EH (cell line): ENCODE measurements at places on chromosomes 1 and 21.

DNA sequence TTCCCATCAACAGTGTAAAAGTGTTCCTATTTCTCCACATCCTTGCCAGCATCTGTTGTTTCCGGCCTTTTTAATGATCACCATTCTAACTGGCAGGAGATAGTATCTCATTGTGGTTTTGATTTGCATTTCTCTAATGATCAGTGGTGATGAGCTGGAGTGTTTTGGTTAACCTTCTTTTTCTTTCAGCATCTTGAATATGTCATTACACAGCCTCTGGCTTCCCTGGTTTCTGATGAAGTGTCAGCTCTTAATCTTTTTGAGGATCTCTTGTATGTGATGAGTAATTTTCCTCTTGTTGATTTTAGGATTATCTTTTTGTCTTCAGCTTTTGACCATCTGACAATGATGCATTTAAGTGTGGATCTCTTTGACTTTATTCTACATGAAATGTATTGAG is 133.2 kb upstream of the GRIK3 start:
- no peak for DNase-seq

- peak; percentile 30 for DNase-seq
Measured at GRCh38 chr1:77385551-77385950, 103.7 kb downstream of the AK5 start.

DNA sequence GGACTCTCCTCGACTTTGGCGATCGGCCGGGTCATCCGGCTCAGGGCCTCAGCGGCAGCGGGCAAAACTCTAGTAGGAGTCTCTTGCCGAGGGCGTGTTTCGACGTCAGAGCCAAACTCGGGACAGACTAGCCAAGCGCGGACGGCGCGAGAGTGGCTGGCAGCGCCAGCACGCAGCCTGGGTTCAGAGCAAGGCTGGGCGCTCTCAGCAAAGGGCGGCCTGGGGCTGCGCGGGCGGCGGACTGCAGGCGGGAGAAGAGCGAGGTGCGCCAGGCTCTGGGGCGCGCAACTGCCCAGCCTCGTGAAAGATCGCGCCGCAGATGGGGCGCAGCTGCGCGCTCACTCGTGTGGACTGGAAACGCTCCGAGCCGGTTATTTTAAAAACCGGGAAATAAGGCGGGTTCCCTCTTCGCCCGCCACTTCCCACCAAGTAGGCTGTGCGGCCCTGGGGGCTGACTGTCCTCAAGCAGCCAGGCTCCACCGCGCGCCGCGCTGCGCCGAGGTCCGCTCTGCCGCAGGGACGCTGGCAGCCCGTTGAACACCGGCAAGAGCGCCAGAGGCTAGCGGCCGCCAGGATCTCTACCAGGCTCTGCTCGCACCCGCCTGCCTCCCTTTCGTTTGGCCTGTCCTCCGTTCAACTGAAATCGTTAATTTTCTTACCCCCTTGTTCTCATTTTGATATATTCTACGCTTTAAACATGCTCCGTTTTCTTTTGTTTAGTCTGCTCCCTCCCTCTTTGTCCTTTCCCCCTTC is 2.4 kb downstream of the ALX3 start:
- peak; percentile 24 for DNase-seq

DNA sequence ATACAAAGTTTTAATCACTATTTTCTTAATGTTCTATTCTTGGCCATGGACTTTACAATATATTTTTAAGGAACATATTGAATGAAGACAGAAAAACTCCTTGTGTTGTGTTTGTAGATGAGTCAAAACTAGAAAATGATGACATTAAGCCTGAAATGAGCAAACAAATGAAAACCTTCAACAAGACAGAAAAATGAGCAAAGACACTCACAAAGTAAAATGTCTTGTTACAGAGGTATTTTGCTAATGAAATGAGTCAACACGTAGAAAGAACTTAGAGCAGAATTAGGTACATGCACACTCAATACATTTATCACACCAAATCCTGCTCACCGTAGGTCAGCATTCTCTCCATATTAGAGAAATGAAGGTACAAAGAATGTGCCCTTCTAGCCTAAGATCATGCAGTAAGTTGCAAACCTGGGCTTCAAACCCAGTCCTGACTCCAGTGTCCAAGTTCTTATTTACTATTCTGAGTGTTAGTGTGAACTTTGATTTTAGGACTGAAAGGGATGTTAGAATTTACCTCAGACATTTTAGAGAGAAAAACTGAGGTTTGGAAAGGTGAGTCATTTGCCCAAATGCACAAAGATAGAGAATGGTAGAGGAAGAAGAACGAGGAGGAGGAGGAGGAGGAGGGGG is 133.9 kb upstream of the SGIP1 start:
- DNase-seq: peak; percentile 58

GRCh38 chr1:17149771-17150170 is 30.5 kb upstream of the PADI2 start:
- DNase-seq: no peak

GRCh38 chr21:38869946-38870345 is 64.2 kb downstream of the ETS2 start:
- DNase-seq: peak; percentile 24

GRCh38 chr1:180281490-180281889 is 51.4 kb downstream of the LHX4 start:
- DNase-seq: no peak

- no peak for DNase-seq
Measured at GRCh38 chr1:8718850-8719361, 98.5 kb downstream of the RERE start.

DNA sequence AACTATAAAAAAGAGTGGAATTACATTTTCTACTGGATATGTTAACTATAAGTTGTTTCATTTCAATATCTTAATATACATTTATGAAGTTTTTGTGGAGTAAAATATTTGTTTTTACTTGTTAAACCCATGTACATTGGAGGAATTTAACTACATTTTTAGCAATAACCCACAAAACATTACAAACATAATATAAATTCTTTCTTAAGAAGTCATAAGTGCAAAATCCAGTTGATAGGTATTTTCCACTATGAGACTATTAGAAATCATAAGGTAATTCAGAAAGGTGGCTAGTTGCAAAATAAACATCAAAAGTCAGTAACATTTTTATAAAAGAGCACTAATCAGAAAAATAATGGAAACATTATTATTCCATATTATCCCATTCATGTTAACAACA is 73.9 kb upstream of the RRP15 start:
- peak; percentile 27 for DNase-seq

GRCh38 chr1:221801251-221801661 is 59.4 kb upstream of the DUSP10 start:
- DNase-seq: no peak

GRCh38 chr21:29238053-29238966 is 60.4 kb upstream of the BACH1 start:
- peak; percentile 83 for DNase-seq

- no peak for DNase-seq
Measured at GRCh38 chr1:202159534-202160371, 649 bp downstream of the PTPN7 start.
